ENCODE measurements at places on chromosomes 16 and 17.

DNA sequence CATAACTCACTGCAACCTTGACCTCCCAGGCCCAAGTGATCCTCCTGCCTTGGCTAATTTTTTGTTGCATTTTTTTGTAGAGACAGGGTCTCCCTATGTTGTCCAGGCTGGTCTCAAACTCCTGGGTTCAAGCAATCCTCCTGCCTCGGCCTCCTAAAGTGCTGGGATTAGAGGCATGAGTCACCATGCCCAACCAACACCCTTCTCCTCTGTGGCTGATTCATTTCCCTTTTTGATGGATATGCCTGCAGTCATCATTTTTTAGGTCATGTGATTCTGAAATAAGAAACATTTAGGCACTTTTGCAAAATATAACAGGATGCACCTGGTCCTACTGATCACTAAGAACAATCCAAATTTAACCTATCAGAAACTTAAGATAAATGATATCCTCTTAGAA is 44.0 kb upstream of the YPEL2 start:
- no peak for DNase-seq

DNA sequence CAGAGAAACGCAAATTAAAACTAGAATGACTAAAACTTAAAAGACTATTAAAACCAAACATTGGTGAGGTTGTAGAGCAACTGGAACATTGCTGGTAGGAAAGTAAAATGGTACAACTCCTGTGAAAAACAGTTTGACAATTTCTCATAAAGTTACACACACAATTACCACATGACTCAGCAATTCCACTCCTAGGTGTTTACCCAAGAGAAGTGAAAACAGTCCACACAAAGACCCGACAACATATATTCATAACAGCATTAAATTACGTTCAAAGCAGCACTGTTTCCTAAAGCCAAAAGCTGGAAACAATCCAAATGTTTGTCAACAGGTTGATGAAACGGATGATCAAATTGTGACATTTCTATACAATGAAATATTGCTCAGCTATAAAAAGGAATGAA is 26.5 kb upstream of the ALOX12 start:
- no peak for DNase-seq

DNA sequence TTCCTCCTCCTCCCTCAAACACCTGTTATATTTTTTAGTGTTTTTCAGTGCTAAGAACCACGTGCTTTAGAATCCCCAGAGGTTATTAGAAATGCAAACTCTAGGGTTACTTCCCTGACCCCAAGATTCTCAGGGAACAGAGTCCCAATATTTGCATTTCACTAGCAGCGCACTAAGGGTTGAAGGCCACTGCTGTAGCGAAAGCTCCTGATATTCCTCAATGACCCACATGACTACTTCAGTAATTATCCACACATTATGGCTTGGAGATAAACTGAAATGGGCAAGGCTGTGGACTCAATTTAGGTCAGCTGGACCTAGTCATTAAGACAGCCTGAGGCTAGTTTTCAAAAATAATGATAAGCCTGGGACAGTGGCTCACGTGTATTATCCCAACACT is 78.5 kb upstream of the BCAR1 start:
- no peak for DNase-seq

DNA sequence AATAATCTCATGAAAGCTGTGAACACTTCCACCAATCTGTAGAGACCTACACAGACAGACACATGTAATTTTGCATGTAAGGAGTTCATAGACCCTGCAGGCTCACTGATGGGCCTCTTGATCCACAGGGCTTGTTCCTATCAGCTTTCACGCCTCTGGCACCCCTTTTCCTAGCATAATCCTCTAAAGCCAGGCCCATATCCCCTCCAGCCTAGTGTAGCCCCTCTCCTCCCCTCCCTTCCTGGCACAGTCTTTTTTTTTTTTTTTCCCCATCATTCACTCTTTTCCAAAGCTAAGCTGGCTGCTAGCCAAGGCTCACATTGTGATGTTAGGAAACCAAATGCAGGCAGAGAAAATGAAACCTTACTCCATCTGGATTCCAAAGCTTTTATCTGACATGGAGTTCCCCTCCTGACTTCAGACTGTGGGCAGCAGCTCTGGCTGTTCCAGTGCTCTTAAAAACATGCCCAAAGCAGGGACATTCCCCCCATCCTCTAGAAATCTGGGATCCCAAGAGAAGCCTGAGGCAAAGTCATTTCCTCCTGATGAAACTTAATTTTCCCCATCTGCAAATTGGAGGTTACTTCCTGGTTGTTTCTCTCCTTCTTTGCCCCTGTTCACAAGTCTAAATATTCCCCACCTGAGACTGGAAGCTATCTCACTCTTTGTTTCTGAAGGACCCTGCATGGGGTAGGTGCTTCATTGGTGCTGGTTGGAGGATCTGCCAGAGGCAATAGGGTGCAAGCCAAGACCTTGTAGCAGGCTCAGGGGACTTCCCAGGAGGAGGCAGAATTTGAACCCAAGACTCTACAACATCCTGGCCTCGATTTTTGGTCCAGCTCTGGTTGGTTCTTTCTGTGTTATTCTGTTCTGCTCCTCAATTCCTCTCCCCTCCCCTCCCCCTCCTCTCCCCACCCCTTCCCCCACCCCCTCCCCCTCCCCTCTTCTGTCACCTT is 9.9 kb upstream of the CCL5 start:
- no peak for DNase-seq

DNA sequence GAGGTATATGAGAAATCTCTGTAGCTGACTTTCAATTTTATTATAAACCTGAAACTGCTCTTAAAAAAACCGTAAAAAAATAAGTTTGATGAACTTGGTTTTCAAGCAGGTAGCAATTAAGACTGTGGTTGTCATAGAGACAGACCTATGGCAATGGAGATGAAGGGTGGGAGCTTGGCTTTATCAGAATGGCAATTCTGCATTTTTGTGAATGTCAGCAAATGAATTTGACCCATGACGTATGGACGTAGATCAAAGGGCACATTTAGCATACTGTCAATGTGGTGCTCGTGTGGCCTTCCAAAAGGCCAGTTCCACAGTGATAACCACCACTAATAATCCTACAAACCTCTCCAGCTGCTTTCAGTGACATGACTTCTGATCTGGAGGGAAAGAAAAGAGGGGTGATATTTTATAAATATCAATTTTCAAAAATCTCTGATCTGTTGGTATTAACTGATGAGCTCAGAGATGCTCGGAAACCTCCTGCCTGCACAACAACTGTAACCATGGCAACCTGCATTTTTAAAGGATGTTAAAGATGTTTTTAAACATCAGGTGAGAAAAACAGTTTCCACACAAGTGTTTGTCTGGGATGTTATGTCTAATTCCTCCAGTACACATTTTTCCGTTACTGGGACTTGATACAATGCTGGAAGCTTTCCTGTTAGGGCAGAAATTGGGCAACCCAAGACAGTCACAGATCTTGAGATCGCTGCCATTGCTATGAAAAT is 533.7 kb downstream of the CDH13 start:
- no peak for DNase-seq

DNA sequence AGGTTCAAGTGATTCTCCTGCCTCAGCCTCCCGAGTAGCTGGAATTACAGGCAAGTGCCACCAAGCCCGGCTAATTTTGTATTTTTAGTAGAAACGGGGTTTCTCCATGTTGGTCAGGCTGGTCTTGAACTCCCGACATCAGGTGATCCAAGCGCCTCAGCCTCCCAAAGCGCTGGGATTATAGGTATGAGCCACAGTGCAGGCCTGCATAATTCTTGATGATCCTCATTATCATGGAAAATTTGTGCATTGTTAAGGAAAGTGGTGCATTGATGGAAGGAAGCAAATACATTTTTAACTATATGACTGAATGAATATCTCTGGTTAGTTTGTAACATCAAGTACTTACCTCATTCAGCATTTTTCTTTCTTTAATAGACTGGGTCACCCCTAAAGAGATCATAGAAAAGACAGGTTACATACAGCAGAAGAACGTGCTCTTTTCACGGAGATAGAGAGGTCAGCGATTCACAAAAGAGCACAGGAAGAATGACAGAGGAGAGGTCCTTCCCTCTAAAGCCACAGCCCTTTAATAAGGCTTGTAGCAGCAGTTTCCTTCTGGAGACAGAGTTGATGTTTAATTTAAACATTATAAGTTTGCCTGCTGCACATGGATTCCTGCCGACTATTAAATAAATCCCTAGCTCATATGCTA is 38.1 kb downstream of the RND2 start:
- no peak for DNase-seq

- DNase-seq = no peak
Measured at GRCh38 chr16:35399133-35399532, 1939.7 kb downstream of the TP53TG3F start.
